ENCODE measurements at places on chromosomes 4 and X.

DNA sequence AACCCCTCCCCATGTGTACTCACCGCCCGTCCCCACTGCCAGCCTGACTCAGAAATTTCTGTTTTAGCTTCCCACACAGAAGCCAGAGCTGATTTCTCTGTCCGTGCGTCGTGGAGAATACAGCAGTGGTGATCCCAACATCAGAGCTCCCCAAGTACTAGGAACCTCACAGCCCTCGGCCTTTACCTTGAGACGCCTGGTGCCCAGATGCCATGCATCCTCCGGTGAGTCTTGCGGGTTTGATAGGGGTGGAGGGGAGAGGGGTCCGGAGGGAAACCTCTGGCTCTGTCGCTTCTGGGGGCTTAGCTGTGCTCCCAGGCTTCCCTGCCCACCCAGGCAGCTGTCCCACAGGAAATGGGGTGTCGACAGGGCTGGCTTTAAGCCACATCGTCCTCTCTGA lies 2.1 kb downstream of the LOC101059915 start:
- no peak for DNase-seq

GRCh38 chr4:70518716-70519115 lies 347 bp downstream of the AMTN start:
- DNase-seq: no peak

GRCh38 chrX:41596596-41596995 lies 92.2 kb upstream of the GPR34 start:
- DNase-seq: no peak

GRCh38 chr4:76526585-76526990 lies 91.6 kb downstream of the SHROOM3 start:
- no peak for DNase-seq

DNA sequence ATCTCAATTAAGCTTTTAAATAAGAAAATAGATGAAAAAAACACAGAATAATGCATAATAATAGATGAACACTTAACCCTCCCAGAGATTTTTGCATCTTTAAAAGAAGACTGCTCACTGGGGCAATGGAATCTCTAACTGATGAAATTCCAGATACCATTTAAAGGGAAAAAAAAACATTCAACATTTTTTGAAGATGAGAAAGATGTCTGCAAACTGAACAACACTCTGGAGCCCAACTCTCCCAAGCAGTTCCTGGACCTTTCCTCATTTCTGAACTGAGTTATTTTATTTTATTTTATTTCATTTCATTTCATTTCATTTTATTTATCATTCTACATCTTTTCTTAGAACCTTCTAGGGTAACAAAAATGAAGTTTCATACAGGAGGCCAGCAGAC lies 90.7 kb downstream of the CORIN start:
- DNase-seq: no peak

DNA sequence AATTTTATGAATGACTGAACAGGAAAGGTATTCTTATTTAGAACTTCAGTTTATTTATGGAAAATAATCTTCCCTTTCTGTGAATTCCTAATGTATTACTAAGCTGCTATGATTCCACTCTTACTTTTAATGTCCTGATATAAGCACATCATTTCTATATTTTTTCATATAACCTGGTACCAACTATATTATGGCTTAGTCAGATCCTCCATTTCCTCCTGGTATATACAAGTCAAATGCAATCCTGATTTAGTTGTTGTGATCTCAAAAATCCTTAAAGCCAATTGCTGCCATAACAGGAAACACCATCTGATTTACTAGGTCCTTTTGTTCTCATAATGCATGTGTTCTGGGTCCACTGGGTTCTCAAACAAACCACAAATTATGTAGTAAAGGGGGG lies 26.8 kb downstream of the TRMT2B start:
- DNase-seq: no peak

- peak; percentile 86 for DNase-seq
Observed at GRCh38 chr4:5069901-5070300, 18.6 kb downstream of the STK32B start.

- no peak for DNase-seq
Observed at GRCh38 chr4:185341841-185342240, 53.9 kb downstream of the LRP2BP start.

DNA sequence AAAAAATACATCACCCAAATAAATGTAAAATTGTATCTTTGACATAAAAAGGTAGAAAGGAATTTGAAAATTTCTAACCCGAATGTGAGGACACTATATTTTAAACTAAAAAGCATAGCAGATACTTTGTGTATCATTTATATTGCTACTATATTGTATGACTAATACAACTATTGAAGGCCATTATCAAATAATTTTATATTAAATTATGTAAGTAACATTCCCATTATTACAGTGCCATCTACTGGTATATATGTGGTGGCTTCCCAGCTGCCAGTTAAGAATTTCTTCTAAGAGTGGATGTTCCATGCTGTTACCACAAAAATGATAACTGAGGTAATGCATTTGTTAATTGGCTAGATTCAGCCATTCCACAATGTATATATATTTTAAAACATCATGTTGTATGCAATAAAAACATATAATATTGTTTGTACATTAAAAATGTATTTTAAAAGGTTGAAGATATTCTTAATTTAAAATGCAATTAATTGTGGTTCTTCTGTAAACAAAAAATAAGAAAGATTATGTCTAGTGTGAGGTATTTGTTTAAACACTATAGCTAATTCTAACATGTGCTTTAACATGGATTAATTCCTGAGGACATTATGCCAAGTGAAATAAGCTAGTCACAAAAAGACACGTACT lies 65.3 kb downstream of the EGF start:
- DNase-seq: peak; percentile 22

DNA sequence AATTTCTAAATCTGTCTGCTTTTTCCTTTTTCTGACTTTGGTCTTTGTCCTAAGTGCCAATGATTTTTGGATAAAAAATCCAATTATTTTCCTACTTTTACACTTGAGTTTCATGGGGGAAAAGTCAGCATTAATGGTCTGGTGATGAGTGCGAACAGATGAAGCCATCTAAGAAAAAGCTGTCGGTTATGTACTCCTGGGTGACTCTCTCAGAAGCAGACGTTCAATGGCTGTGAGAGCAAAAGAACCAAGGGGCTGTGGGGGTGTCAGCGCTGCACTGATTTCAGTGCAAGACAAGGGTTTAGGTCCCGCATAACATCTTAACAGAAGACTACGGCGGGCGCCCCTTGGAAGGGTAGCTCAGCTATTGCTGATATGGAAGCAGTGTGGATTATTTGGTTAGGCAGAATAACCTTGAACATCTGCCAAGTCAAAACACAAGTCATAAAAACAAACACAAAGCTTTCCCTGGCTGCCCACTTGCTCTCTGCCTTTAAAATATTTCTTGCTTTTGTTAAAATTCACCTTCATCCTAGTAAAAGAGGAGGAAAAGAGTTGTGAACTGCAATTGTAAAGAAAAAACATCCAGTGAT lies 240.5 kb downstream of the MAML3 start:
- DNase-seq: peak; percentile 37

GRCh38 chrX:20434986-20435385 lies 168.3 kb upstream of the RPS6KA3 start:
- no peak for DNase-seq

DNA sequence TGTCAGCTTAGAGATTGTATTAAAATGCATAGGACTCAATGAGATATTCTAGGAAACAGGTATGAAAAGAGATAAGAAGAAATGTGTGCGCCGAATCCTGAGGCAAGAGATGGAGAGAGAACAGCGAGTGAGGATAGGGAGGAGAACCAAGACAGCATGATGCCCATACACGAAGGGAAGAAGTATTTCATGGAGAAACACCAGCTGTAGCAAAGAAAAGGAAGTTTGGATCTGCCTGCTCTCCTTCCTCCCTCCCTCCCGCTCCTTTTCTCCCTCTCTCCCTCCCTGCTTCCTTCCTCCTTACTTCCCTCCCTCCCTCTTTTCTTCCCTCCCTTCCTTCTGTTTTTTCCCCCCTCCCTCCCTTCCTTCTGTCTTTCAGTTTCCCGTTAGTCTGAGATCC lies 318.6 kb upstream of the TAPT1 start:
- no peak for DNase-seq

- DNase-seq: no peak
Observed at GRCh38 chr4:105460306-105460705, 13.6 kb downstream of the PPA2 start.

- DNase-seq: no peak
Observed at GRCh38 chr4:135670548-135670947, 1469.0 kb upstream of the PABPC4L start.

DNA sequence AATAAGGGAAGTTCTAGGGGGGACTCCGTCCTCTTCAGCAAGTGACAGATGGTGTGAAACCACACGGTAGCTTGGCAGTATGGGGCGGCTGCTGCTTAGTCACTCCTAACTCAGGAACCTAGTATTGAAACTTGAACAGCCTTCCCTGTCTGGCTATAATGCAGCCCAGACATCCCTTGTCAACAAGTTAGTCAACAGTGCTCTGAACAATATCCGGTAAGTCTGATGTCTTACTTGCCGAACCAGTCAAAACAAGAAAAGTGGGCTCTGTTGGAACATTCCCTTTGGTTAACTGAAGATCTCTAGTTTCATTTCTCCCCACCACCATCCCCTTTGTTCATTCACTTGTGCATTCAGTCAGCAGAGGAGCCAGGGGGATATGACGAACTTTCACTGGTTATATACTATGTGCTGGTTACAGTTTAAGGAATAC lies 18.7 kb upstream of the CXCL13 start:
- DNase-seq: no peak

DNA sequence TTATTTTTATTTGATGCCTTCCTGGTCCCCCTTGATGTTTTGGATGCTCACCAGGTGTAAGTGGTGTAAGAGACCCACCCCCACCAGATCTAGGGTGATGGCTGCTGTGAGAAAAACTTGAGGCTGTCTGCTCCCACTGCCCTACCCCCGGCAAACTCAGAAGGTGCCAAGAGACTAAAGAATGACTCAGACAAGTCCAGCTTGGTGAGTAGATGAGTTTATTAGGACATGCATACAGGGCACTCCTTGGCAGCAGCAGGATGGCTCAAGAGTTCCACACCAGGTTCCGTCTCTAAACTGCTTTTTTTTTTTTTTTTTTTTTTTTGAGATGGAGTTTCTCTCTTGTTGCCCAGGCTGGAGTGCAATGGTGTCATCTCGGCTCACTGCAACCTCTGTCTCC lies 84.0 kb upstream of the HPF1 start:
- no peak for DNase-seq

DNA sequence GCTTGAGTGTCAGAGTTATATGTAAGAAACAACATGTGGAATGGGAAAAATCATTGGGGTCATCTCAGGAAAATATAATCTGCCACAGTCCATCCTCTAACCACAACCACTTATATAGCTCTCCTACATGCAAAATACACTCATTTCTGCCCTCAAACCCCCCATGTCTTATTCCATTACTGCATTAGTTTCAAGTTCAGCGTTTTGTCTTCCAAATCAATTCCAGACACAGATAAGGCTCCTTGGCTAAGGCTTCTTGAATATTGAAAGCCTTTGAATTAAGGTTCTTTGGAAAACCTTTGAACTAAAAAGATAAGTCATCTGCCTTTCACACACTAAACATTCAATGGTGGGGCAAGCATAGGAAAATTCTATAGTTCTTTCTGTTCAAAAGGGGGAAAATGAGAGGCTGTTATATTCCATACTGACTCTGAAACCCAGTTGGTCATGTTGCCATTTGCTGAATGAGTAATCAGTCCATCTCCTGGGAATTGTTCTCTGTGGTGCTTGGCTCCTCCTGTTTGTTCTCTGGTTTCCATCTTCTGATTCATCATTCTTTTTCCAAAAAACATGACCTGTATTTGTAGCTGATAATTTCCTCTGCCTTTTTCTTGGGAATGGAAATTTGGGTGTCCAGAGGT lies 218.7 kb downstream of the BMPR1B start:
- DNase-seq: no peak

DNA sequence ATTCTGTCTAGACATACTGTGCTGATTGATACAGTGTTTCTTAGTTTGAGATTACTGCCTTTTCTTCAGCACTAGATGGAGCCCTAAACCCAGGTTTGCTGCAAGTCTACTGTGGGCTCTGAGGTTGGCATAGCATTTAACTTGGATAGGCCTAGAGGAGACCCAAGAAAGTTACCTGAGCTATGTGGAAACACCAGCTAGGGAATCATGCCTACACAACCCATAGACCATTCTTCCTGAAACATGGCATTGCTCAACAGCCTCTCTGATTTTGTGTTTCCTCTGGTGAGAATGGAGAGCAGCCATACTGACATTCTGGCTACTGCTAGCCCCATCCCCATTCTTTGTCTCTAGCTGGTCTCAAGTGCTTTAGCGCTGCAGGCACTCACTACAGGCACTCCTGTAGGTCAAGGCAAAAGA lies 287.7 kb upstream of the PCDH18 start:
- DNase-seq: no peak

GRCh38 chr4:94416335-94416734 lies 35.4 kb upstream of the PDLIM5 start:
- DNase-seq: no peak

- DNase-seq: peak; percentile 11
Observed at GRCh38 chr4:184382189-184382846, 92.0 kb downstream of the IRF2 start.

GRCh38 chr4:44583393-44583792 lies 68.0 kb downstream of the YIPF7 start:
- peak; percentile 25 for DNase-seq

GRCh38 chr4:2746891-2747695 lies 9.0 kb downstream of the TNIP2 start:
- no peak for DNase-seq

- DNase-seq: no peak
Observed at GRCh38 chr4:52573551-52573950, 85.5 kb downstream of the USP46 start.

GRCh38 chrX:131734621-131735020 lies 190.7 kb downstream of the OR13H1 start:
- DNase-seq: no peak

Data from NCI-H526 (cell line).